ENCODE measurements at places on chromosomes 1 and 21.

DNA sequence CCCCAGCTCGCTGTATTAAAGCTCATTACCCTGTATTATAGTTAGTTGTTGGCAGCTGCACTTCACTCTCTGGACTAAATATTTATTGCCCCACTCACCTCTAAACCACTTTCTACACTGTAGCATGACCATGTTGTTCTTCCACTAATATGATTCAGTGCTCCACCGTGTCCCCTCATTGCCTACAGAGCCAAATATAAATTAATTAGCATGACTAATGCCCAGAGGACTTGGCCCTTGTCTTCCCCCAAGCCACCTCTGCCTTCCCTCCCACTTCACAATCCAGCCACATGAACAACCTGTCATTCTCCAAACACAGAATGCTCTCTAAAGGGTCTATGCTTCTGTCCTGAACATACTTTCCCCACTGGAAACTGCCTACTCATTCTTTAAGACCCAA is 276.5 kb downstream of the PLPP3 start:
- DNase-seq, result no peak

- no peak for DNase-seq
Measured at GRCh38 chr1:195122497-195122896, 1485.7 kb downstream of the KCNT2 start.

- DNase-seq, result no peak
Measured at GRCh38 chr1:4000811-4001251, 100.8 kb upstream of the C1orf174 start.

DNA sequence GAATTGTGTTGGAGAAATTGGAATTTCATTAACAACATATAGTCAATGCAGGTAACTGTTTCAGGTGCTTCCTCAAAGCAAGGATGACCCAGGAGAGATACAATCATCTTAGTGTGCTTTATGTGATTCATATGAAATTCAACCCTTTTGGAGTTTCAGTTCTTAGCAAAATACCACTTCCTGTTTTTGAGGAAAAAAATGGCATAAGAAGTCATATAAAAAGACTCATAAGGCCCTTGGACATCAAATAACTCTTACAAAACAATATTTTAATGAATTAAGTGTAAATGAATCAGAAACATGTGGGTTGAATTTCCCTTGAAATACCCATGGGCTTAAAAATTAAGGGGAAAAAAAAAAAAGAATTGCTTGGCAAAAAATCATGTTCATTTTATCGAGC is 926.6 kb downstream of the LTN1 start:
- no peak for DNase-seq
